ENCODE measurements at places on chromosomes 2 and 18. TPM values are rescaled to one million over a fixed set of nuclear protein-coding genes. Genes with fewer than 3 reads are reported as not detected.

IGFBP2 gene
- total RNA-seq: 229 TPM

EHD3 gene
- total RNA-seq: 12.1 TPM

CERKL gene
- not detected for total RNA-seq

DNAH6 gene
- 0.25 TPM for total RNA-seq

MEP1B gene
- not detected for total RNA-seq

XDH gene
- total RNA-seq: not detected

GRCh38 chr18:50409236-50409635 lies 34.4 kb downstream of the SKA1 start:
- DNase-seq: no peak

- peak; percentile 87 for DNase-seq
These were observed at the start of gene EFEMP1 for GRCh38 chr2:55923091-55923981. EFEMP1 (minus strand) TSS chr2:55923782; CDS start chr2:55922440, 1,342 bp downstream.

GRCh38 chr2:127061375-127062273 lies 45.3 kb downstream of the BIN1 start:
- peak; percentile 94 for DNase-seq

- no peak for DNase-seq
These were observed 10.9 kb upstream of the OSBPL1A start for GRCh38 chr18:24408496-24408895.

GRCh38 chr2:120539937-120540718 lies 194.2 kb downstream of the INHBB start:
- DNase-seq: no peak

DNA sequence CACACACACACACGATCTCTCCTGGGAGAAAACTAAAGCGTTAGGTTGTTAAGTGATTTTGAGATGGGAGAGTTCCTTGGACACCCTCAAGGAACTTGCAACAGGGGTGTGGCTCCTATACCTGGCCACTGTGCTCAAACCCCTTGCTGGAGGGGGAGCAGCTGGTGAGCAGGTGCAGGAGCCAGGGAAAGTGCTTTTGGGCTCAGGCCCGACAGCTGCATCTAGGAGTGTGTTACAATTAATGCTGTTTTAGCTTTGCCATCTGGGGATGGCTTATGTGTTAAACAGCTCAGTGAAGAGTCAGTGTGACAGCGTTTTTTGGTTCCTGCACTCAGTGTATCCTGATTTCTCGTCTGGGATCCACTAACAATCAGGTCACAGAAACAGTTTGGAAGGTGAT lies 510.8 kb downstream of the TRIB2 start:
- DNase-seq: no peak

GRCh38 chr18:62634458-62634857 lies 80.9 kb upstream of the PHLPP1 start:
- no peak for DNase-seq

GRCh38 chr18:23063502-23063901 lies 71.8 kb upstream of the CABLES1 start:
- no peak for DNase-seq

GRCh38 chr2:221381928-221382488 lies 190.1 kb downstream of the EPHA4 start:
- DNase-seq: no peak
